Brain (organoid and tissue), 16 donors: ENCODE measurements at places on chromosomes 13 and 19.
A peak's percentile ranks its signal among the peaks of the same experiment; 100 is the strongest.

GRCh38 chr13:32840989-32841713, 175.1 kb upstream of the KL start:
- peak; percentile 60 for DNase-seq

DNA sequence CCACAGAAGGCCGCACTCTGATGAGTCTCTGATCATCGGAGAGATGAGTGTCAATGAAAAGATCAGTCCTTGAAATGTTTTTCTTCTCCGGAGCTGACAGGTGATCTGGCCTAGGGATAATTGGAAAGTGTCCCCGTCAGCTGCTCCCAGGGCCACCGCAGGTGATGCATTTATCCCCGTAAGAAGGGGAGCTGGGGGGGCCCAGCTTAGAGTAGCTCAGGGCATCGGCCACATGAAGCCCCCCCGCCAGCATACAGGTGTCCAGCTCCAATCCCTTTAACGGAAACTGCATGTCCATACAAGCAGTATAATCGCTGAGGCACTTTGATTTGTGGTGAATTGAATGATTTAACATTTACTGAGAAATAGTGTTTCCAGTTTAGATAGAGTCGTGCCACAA, 27.7 kb downstream of the ATP4B start:
- DNase-seq = no peak

DNA sequence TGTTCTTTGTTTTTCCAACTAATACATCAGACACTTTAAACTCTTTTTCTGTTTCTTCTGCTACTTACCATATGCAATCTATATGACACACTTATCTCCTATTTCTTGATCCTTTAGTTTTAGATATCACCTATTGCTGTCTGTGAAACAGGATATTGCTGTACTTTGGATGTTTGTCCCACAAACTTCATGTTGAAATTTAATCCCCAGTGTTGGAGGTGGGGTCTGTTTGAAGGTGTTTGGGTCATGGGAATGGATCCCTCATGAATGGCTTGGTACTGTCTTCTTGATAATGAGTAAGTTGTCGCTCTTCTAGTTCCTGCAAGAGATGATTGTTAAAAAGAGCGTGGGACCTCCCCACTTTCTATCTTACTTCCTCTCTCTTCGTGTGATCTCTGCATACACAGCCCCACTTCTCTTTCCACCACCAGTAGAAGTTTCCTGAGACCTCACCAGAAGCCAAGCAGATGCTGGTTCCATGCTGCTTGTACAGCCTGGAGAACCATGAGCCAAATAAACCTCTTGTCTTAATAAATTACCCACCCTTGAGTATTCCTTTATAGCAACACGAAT, 244.2 kb downstream of the NHLRC3 start:
- no peak for DNase-seq

GRCh38 chr19:35750167-35750566, 1.8 kb downstream of the LIN37 start:
- DNase-seq = no peak

DNA sequence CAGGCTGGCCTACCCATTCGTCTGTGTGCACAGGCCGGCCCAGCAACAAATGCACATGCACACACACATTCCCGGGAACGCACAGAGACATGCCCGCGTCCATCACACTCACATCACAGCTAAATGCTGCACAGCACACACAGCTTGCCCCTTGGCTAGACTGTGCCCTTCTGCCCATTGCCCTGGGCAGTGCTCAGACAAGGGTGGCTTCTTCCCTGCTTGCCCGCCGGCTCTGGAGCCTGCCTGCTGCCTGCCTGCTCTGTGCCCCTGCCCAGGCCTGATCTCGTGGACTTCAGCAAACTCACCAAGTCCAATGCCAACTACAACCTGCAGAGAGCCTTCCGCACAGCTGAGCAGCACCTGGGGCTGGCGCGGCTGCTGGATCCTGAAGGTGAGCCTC, 30.4 kb downstream of the SPTBN4 start:
- DNase-seq = no peak

DNA sequence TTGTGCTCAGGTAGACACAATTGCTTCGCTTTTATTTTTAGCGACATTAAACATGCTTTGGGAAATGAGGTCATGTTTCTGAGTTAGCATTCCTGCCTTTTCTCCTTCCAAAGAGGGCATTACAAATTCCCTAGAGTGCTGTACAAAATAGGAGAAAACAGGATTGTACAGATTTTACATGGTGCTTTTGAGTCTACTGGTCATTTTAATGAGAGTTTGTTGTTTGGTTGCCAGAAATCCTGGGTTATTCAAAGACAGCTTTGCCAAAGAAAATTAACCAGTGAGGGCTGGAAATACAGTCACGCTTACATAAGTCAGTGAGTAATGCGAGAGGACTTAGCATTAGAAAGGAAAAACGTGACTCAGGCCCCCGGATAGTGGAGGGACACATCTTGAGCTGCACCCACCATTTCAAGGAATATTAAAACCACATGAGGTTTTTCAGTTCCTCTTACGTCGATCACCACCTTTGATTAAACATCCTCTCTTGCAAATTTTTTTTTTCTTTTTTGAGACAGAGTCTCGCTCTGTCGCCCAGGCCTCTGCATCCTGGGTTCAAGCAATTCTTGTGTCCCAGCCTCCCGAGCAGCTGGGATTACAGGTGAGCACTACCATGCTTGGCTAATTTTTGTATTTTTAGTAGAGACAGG, 55.4 kb downstream of the SACS start:
- DNase-seq = peak; percentile 75

GRCh38 chr13:78065141-78065540, 146.5 kb upstream of the EDNRB start:
- no peak for DNase-seq

- no peak for DNase-seq
Measured at GRCh38 chr19:28483197-28483596, 729.8 kb downstream of the UQCRFS1 start.

- DNase-seq = no peak
Measured at GRCh38 chr13:111326621-111326965, 6.2 kb downstream of the TEX29 start.

- DNase-seq = peak; percentile 38
Measured at GRCh38 chr13:99380921-99381645, 73.9 kb upstream of the GPR183 start.

GRCh38 chr13:23146811-23147625, 33.8 kb upstream of the SGCG start:
- DNase-seq = peak; percentile 85
